ENCODE measurements at places on chromosomes 3 and 15.

- DNase-seq, result no peak
These were observed 1.0 kb upstream of the MEX3B start for GRCh38 chr15:82046666-82047452.

GRCh38 chr15:67202991-67203390 is 51.5 kb downstream of the AAGAB start:
- DNase-seq, result no peak

DNA sequence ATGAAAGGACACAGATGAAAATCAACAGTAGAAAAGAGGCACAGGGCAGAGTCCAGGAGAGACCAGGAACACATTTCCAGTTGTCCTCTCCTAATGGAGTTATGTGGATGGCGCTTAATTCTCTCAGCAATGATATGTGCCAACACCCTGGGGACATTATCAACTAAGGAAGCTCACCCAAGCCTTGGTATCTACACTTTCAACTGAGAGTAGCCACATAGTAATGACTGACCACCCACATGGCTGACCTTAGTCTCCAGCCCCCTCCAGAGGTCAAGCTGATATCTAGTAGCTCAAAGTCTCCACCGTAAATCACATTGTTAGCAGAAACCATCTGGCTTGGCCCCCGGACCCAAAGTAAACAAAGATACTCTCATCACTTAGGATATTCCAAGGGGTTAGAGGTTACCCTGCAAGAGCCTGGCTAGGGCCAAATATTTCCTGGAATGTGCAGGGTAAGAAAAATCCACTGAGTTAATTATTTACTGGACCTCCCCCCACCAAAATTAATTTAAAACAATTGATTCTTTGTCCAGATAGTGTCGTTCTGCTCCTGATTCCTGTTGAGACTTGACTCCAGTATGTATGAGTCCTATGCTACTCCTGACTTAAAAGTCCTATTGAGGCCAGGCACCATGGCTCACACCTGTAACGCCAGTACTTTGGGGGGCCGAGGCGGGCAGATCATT is 24.8 kb downstream of the GABRR3 start:
- no peak for DNase-seq

GRCh38 chr3:151816091-151816604 is 2.2 kb downstream of the AADAC start:
- DNase-seq, result no peak

DNA sequence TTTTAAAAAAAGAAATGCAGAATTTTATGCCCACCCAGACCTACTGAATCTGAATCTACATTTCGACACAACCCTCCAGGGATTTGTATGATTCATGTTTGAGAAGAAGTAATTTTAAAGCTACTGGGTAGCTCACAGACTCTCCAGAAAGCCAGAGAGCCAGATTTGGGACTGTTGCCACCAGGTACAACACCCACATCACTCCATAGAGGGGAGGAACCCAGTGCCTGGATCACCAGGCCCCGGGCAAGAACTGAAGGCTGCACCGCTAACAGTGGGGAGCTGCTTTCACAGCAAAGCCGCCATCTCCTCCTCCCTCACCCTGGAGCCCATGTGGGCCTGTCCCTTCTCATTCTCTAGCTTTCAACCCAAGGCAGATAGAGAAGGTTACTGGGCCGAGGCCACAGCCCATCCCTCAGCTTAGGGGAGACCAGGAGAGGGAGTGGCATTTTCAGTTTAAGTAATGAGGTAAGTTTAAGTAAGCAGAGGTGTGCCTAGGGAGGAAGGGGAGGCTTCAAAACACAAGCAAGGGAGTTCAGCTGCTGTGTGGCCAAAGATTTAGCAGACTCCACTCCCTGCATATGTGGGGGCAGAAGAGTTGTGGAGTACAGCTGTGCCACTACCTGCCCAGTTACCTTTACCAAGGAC is 109.8 kb downstream of the IL12A start:
- DNase-seq, result no peak
